ENCODE measurements at places on chromosomes 1 and 21.
A peak's percentile ranks its signal among the peaks of the same experiment; 100 is the strongest.

GRCh38 chr1:119542492-119542946 is 35.5 kb downstream of the HSD3B1 start:
- DNase-seq: no peak

DNA sequence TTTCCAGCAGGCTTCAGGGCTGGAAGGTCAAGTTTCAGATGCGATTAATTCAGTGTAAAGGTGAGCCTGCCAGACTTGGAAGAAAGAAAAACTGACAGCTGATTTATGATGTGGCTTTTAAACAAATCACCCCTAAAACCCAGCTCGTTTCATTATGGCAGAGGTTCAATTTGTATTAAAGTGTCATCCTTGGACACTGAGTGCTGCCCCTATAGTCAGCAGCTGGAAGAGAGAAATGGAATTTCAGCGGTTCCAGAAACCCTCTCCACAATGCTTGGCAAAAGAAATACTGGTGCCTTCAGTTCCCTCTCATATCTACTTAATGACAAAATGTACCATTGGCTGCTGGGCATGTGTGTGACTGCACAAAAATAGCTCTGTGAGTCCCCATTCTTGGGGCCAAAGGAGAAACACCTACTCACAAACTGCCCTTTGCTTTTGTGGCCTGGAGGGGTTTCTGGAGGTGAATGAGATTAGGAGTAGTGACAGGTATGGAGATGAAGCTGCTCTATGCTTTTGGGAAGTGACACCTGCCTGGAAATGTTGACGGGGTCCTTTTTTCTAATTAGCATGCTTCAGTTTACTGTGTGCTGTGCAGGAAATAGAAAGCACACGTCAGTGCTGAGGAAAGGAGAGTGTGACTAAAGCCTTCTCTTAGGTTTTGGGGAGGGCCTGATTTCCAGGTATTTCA is 95.1 kb upstream of the TSPAN2 start:
- no peak for DNase-seq

- no peak for DNase-seq
These were observed 346.6 kb downstream of the RPS6KC1 start for GRCh38 chr1:213397638-213398037.

DNA sequence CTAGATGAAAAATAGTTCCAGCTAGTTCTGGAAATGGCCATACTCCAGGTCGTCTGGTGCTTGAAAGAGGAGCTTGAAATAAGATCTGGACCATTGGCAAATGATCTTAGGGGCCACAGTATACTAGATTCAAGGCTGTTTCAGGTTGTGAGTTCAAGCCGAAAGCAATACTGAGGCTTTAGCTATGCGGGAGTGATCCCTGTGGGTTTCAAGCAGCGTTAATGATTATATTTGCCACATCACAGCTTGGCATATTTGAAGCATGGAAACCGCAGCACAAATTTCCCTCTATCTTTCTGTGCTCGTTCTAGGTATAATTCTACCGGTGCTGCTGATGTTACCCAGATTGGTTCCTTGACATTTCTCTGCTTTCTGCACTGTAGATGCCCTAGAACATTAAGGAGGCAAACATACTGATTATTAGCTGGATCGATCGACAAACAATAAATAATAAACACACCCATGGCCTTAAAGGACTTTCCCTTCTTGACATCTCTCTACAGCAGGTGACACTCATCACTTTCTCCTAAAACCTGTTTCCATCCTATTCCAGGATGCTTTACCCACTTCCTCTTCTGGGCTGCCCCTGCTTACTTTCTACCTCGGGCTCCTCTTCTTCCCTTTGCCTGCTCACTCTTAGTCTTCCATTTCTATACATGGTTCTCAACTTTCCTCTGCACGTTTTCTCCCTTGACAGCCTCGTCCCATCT is 40.6 kb upstream of the LYST start:
- DNase-seq: no peak

GRCh38 chr1:29408831-29409605 is 172.7 kb downstream of the PTPRU start:
- no peak for DNase-seq

- DNase-seq: no peak
These were observed 8.3 kb downstream of the CFHR2 start for GRCh38 chr1:196951711-196952394.

DNA sequence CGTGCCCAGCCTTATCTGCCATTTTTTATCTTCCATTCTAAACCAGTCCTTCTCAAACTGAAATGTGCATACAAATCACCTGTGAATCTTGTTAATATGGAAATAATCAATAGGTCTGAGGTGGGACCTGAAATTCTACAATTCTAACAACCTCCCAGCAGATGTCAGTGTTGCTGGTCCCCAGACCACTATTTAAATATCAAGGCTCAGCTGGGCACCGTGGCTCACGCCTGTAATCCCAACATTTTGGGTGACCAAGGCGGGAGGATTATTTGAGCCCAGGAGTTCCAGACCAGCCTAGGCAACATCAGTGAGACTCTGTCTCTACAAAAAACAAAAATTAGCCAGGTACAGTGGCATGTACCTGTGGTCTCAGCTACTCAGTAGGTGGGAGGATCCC is 4.1 kb downstream of the UQCRHL start:
- DNase-seq: no peak

- no peak for DNase-seq
These were observed 10.2 kb upstream of the FCRL5 start for GRCh38 chr1:157562515-157562914.

DNA sequence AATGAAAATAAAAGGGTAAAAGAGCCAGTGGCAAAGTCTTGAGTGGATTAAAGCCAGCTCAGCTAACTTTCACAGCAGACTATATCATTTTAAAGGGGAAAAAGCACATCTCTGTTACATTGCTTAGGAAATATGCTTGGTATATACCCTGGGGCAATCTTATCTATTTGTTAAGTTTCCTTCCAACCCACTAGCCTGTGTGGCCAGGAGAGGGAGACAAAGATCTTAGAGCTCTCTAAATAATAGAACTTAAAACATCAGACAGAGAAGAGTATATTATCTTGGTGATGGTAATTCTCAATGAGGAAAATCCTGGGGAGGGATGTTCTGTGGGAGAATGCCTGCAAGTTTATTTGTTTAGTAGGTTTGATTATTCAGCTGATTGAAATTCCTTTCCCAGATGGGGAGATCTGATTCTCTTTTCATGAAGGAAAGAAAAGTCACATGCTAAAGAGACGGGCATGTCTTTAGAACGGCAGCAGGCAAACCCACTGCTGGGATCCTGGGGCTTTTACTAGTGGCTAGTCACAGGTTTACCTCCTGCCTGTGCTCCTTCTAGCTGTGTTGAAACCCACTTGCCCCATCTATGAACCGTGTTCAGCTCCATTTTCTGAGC is 3.6 kb downstream of the KCNE2 start:
- DNase-seq: peak; percentile 29

DNA sequence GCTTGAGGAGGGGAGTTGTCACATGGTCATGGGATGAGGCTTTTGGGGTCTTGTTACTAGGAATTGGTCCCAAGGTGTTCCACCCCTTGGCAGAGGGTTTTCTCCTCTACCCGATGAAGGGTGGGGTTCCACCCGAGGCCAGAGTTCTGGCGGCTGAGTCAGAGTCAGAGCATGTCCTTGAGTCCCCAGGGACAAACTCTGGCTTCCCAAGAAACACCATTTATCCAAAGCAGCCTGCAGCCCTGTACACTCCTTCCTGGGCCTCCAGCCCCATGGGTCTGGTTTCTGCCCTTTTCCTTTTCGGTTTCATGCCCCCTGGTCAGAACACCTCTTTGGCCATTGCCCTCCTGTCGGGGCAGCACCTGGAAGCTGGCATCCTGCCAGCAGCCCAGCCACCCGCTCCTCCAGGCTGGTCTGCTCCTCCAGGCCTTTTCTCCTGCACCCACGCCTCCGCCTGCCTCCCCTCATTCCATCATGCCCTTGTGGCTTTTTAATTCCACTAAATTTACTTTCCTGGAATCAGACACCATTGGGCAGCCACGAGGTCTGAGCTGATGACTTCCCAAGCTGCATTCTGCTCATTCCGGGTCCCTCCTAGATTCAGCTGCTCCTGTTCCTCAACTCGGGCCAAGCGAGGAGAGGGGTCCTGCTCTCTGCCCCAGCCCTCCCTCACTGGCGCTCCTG is 301.7 kb upstream of the VAMP3 start:
- DNase-seq: no peak

GRCh38 chr1:245566134-245566533 is 411.3 kb downstream of the KIF26B start:
- DNase-seq: no peak

- no peak for DNase-seq
These were observed 10.2 kb downstream of the EEIG2 start for GRCh38 chr1:108570128-108570527.
